ENCODE measurements at places on chromosomes 6 and 20. TPM values are rescaled to one million over a fixed set of nuclear protein-coding genes. Genes with fewer than 3 reads are reported as not detected.

Gene PEX3
- total RNA-seq: 15.4 TPM

Gene HLA-DRB5
- 118 TPM for total RNA-seq

Gene SPATS1
- total RNA-seq: not detected

Gene TRIM15
- total RNA-seq: not detected

Gene FAM217A
- total RNA-seq: not detected

Gene ATP9A
- total RNA-seq: 109 TPM

Gene CPXM1
- 57.7 TPM for total RNA-seq

Gene TRIM31
- not detected for total RNA-seq

Gene COQ3
- 7.0 TPM for total RNA-seq

GRCh38 chr20:8722277-8722928 lies 346.5 kb upstream of the PLCB4 start:
- no peak for DNase-seq

- DNase-seq: no peak
These were observed 19.1 kb downstream of the TLDC2 start for GRCh38 chr20:36895036-36895435.

DNA sequence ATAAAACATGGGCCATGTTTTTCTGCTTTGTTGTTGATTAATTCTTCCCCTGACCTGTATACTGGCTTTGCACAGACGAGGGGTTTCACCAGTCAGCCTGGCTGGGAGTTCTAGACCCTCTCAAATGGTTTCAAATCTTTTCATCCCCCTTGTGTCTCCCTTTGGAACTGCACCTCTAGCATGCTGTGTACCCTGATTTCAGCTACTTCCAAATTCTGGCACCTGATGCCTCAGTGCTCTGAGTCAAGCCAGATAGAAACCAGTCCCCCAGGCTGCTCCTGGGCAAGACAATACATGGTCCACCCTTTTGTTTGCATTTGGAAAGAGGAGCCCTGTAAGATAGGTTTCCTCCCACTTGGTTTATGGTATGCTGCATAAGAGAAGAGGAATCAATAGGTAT lies 290.2 kb downstream of the BTBD3 start:
- DNase-seq: no peak

GRCh38 chr6:77074037-77074713 lies 389.1 kb downstream of the HTR1B start:
- DNase-seq: no peak

- no peak for DNase-seq
These were observed 108.6 kb upstream of the MRPS10 start for GRCh38 chr6:42326248-42326647.

- no peak for DNase-seq
These were observed 774 bp downstream of the PLEKHG1 start for GRCh38 chr6:150600301-150601017.

GRCh38 chr20:33810259-33810658 lies 889 bp upstream of the CHMP4B start:
- DNase-seq: no peak

DNA sequence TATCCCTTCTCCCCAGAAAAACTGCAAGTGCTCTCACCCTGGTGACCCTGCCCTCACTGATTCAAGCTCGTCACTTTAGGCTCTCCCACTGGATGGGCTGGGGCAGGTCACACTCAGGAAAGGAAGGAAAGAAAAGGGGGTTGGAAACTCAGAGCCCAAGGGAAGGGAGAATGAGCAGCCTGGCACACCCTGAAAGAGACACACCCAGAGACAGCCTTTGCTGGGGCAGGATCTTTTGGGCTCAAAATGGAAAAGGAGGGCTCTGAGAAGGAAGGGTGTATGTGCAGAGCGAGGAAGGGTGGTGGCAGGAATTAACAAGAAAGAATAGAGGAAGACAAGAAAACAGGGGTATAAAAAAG lies 2.5 kb downstream of the PPP1R18 start:
- no peak for DNase-seq

DNA sequence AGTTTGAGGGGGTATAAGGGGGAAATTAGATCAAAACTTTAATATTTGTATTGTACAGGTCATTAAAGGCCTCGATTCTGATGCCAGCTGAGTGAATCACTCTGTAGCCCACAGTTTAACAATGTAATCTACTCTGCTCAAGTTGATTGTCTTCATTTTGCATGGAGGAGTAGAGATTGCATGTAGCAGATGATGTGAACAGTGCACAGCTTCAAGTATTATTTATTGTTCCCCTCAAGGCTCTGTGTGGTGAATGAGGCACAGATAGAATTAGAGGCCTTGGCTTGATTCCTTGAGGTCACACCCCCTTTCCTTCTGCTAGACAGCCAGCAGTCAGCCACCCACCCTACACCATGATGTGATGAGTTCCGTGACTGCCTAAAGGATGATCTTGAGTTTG lies 38.1 kb downstream of the TXLNB start:
- DNase-seq: no peak

GRCh38 chr20:48635361-48635760 lies 192.4 kb downstream of the PREX1 start:
- no peak for DNase-seq

- DNase-seq: no peak
These were observed 667.3 kb upstream of the CITED2 start for GRCh38 chr6:140041571-140042332.

- no peak for DNase-seq
These were observed 159.2 kb downstream of the ATXN1 start for GRCh38 chr6:16602035-16602434.

- DNase-seq: no peak
These were observed 7.5 kb upstream of the IFNGR1 start for GRCh38 chr6:137226697-137227096.

DNA sequence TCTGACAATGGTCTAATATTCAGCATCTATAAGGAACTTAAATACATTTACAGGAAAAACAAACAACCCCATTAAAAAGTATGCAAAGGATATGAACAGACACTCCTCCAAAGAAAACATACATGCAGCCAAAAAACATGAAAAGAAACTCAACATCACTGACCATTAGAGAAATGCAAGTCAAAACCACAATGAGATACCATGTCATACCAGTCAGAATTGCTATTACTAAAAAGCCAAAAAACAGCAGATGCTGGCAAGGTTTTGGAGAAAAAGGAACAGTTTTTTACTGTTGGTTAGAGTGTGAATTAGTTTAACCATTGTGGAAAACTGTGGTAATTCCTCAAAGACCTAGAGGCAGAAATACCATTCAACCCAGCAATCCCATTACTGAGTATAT lies 339.0 kb upstream of the ADGRB3 start:
- DNase-seq: no peak

GRCh38 chr6:150685860-150686259 lies 86.2 kb downstream of the PLEKHG1 start:
- DNase-seq: no peak

GRCh38 chr6:18422136-18422535 lies 35.0 kb downstream of the RNF144B start:
- DNase-seq: no peak

GRCh38 chr6:105873799-105874198 lies 212.3 kb upstream of the PRDM1 start:
- no peak for DNase-seq

DNA sequence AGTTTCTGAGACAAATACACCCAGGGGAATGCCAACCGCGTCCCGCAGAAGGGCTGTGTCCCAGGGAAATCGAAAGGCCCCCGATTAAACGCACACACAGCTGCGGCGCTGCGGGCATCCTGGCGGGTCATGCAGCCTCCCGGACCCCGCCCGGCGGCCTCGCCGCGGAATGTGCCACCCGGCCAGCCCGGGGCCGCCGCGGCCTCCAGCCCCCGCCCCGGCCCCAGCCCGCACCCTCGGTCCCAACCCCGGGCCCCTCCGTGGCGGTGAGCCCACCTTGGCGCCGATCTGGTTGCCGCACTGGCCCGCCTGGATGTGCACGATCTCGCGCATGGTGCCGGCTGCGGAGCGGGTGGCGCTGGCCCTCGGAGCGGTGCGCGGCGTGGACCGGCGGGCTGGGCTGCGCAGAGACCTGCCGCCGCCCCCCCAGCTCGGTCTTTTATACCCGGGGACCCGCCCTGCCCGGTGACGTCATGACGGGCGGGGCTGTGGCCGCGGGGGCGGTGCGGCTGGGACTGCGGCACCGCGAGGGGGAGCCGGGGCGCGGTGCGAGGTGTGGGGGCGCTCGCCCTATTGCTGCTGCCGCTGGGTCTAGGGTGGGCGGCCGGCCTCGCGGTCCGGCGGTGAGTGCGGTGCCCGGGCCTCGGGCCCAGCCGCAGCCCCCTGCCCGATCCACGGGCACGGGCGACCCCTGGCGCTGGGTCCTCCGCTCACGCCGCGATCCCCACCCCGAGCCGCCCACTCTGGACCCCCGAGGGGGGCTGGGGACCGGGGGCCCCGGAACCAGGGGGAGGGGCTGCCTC lies at the start of gene TUBB2A:
TSS of gene TUBB2A (minus strand) at position 414 of the 803 bp plus-strand sequence. CDS start at position 333, 81 bp downstream.
- DNase-seq: peak; percentile 96

DNA sequence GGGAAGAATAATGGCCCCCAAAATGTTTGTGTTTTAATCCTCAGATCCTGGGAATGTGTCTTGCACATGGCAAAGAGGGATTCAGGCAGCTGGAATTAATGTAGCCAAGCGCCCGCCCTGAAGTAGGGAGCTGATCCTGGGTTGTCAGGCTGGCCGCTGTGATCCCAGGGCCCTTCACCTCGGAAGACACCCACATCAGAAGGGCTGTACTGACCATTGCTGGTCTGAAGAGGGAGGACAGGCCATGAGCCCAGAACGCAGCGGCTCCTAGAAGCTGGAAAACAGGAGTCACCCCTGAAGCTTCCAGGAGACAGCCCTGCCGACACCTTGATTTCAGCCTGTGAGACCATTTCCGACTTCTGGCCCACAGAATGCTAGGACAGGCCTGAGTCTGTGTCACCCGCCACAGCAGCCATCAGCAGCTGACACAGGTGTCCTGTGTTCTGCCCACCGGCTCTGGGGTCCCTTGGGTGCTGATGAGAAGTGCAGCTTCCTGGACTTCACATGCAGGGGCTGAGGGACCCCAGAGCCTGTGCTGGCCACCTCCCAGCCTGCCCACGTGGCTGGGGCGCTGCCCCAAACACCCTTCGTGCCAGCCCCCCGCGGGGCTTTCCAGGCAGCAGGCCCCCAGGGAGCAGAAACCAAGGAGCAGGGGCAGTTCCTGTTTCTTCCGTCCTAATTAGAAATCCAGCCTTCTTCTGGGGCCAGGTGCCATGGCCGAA lies 86.3 kb downstream of the ERMARD start:
- peak; percentile 77 for DNase-seq

- DNase-seq: no peak
These were observed 130.4 kb upstream of the LRFN2 start for GRCh38 chr6:40717411-40718057.

DNA sequence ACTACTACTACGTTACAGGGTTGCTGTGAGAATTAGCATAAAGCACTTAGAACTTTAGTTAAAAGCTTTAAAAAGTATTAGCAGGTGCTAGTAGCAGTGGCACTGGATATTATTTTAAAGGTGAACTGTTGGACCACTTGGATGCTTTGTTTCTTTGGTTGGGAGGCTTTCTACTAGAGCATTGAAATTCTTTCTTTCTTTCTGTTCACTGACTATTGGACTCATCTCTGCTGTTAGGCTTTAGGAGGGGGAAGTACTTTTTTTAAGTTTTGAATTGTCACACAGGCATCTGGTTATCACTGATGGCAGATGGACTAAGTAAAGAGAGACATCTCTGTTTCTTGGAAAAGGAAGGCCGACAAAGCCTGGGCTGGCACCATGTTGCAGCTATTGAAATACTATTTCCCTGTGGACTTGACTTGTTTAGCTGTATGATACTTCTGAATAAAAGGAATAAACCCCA lies 4.8 kb downstream of the TBPL1 start:
- DNase-seq: no peak

- no peak for DNase-seq
These were observed 771.0 kb downstream of the QKI start for GRCh38 chr6:164185471-164185871.

DNA sequence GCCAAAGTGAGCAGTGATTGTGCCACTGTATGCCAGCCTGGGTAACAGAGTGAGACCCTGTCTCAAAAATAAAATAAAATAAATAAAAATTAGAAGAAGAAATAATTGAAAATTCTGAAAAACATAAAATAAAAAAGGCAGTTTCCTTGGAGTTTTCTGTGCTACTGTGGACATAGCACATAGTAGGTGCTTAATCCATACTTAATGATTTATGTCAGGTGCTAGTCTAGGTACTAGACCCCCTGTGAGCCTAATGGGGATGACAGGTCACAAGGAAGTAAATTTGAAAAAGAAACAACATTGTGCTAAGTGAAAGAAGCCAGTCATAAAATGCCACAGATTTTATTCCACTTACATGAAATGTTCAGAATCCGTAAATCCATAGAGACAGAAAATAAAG lies 9.2 kb upstream of the SLC9A8 start:
- DNase-seq: no peak

- no peak for DNase-seq
These were observed 25.9 kb downstream of the ADGRF1 start for GRCh38 chr6:47016261-47016660.

Measured in mesenteric fat pad (tissue), 1 donor.